OCI-M1 (cell line): ENCODE measurements at places on chromosomes 6 and 20.
A peak's percentile ranks its signal among the peaks of the same experiment; 100 is the strongest.

DNA sequence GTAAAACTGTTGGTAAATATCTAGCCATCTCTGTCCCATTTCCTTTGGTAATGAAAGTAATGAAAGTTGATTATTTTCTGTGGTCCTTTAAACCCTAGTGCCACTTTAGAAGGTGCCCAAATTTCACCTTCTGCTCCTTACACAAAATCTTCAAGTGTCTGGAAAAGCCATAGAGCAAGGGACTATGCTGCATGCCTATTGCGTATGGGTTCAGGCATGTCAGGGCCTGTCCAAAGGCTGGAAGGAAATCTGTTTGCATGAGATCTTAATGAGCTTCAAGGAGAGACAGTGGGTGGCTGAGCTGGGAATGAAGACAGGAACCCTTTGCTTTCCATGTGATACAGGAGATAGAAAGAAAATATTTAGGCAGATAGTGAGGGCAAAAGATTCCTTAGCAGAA is 66.6 kb upstream of the CCN6 start:
- no peak for DNase-seq

DNA sequence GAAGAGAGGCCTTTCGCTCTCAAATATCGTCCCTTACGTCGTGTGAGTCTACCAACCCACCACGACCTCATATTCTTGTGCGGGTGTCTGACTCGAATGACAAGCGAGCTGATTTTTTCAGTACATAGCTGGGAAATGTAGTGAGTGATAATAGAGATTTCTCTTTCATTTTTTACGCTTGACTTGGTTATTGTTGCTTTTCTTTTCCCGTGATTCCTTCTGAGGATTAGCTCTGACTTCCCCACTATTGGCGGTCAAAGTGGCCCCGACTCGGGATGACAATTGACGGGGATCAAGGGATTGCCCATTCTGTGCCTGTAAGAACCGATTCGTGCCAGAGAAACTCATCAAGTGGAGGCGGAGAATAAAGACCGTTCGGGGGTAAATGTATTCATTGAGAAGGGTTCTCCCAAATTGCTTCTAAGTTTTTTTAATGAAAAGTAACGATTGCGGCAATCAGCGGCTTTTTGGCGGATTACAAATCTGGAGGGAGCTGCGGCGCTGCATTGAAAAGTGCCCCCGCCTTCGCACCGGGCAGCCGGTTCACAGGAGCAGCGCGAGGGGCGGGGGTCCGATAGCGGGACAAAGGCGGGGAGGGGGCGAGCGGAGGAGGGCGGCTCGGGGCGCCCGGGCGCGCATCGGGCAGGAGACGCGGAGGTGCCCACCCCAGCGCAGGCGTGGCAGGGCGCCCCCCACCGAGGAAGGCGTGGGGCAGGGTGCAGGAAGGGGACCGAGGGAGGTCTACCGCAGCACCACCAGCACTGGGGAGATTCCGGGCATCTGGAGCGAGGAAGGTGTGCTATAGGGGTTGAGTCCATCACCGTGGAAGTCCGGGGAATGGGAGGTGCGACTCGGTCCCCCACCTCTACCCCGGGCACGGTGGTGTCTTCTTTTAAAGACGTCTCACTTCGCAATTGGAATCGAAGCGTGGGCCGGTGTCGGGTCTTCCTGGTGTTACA is 44.5 kb upstream of the OSTM1 start:
- peak; percentile 38 for DNase-seq

- DNase-seq: no peak
Measured at GRCh38 chr6:42915732-42916131, at the start of gene PTCRA. Gene PTCRA, plus strand, starts transcription at chr6:42916053. Its CDS starts 17 bp downstream, at chr6:42916070.

DNA sequence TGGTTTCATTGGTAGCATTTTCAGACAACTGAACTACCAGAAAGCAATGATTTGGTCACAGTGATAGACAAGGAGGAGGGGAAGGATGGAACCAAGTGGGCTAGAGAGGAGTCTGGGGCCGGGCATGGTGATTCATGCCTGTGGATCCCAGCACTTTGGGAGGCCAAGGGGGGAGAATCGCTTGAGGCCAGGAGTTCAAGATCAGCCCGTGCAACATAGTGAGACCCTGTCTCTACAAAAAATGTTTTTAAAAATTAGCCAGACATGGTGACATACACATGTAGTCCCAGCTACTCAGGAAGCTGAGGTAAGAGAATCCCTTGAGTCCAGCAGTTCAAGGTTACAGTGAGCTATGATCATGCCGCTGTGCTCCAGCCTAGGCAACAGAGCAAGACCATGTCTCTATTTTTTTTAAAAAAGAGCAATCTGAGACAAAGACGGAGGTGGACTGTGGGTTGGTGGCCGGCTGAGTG is 70.6 kb downstream of the SYCP2L start:
- DNase-seq: no peak

GRCh38 chr6:72758901-72759300 is 137.0 kb downstream of the KCNQ5 start:
- DNase-seq: peak; percentile 18

GRCh38 chr6:55014321-55015088 is 159.8 kb upstream of the HCRTR2 start:
- no peak for DNase-seq

DNA sequence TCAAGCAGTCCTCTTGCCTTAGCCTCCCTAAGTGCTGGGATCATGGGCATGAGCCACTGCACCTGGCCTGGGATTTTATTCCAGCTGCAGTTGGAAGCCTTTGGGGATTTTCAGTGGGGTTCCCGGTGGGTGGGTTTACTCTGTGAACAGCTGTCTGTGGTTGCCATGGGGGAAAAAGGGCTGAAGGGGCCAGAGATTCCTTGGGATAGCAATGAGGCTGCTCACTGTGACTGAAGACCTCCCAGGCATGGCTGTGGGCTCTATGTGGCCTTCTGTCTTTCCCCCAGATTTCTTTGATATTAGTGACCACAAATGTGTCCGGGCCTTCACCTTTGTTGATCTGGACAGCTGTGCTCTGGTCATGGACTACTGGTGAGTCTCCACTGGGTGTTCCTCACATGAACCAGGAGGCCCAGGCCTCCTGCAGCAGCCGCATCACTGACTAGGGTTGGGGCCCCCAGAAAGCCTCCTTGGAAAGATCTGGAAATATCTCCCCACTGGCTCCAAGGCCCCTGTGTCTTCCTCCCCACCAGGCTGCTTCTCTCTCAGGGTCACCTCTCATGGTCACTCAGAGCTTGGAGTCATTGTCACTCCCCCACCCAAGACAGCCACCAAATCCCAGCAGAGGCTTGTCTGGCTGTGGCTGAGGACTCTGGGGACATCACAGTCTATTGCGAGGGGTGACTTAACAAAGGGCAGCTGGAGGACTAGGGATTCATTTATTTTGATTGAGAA is 33.4 kb downstream of the EFCAB8 start:
- DNase-seq: no peak

DNA sequence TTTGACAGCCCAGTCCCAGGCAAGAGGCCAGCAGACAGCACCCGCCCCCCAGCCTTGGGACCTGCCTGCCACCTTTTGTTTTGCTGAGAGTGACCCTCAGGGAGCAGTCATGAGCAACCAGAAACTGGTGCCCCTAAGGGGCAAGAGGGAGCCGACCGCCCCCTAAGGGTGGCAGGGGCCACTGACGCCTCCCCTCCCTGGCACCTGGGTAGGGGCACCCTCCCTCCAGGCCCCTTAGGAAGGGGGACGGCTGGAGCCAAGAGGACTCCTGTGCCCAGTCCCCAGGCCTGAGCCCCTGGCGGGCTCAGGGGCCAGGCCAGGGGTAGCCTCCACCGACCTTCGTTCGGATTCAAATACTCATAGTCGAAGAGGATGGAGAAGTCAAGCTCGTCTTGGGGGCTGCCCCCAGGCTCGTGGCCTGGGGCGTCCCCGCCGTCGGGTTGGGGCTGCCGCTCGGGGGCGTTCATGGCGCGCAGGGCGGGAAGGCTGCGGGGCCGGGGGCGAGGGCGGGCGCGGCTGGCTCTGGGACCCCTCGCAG is 417 bp downstream of the NFATC2 start:
- DNase-seq: peak; percentile 85

GRCh38 chr6:148884461-148884860 is 137.6 kb downstream of the UST start:
- no peak for DNase-seq

DNA sequence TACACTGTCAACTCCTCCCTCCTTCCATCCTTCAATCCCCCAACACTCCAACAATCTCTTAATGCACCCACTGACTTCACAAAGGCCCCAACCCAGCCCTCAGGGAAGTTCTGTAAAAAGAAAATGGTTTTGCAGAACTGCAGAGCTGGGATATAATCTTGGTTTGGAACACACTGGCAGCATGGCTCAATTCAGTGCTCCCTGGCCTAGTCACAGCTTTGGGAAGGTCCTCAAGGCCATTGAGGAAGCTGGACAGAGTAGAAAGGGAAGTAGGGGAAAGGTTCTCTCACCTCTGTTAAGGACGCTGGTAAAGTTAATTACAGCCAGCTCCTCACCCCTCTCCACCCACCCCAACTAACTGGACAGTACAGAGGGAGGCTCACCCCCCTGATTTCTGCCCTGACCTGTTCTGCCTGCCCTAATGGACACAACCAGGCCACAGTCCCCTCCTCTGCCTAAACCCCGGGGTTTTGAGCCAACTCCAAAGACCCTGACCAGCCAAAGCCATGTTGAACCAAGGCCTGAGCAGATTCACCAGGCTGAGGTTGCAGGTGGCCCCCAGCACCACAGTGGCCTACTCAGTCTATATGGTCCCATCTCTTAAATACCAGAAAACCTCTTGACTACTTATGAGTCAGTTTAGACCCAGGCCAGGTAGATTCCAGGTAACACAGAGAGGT is 49.2 kb downstream of the MAFB start:
- DNase-seq: no peak

- DNase-seq: no peak
Measured at GRCh38 chr6:37982317-37982716, 162.8 kb downstream of the ZFAND3 start.

DNA sequence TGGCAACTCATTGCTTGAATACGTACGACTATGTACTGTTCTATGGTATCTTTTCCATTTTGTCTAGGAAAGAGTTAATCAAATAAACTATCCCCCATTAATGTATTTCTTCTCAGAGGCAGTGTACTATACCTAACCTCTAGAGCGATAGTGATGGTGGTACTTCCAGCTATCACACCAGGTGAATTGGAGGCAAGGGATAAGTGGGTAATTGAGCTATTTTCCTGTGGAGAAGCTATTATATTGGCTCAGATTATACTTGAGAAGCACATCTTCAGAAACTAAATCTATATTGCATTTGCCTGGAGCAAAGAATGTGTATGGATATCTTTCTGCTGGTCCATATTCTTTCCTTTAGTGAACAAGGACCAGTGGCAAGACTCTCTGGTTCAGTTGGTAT is 430.7 kb upstream of the KHDRBS2 start:
- DNase-seq: no peak

GRCh38 chr6:15927531-15928225 is 201.2 kb upstream of the MYLIP start:
- no peak for DNase-seq

- DNase-seq: no peak
Measured at GRCh38 chr6:11772109-11772825, 6.3 kb downstream of the ADTRP start.

DNA sequence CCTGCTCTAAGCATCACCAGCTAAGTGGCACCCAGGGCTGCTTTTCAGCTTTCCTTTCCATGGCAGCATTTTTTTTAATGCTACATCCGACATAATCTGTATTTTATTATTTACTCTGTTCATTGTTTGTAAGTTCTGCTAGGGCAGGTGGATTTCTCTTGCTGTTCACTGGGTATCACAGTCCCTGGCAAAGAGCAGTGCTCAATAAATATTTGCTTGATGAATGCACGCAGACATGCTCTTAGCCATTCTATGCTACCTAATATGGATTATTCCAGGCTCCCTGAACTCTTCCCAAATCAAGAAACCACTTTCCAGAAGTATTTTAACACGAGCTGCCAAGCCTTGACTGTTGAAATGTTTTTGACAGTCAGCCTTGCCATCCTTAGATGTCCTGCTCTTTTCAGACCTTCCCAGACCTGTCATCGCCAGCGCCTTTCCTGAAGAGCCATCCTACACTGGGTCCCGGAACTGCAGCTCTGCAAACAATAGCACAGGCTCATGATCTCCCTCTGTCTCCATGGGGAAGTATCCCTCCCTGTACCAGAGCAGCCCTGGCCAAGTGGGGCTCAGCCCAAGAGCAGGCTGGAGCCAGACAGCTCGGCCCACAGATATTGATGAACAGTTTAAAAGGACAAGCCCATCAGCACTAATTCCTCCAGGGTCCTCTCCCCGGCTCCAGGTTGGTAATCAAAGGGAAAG is 136.5 kb upstream of the CDH4 start:
- DNase-seq: no peak

DNA sequence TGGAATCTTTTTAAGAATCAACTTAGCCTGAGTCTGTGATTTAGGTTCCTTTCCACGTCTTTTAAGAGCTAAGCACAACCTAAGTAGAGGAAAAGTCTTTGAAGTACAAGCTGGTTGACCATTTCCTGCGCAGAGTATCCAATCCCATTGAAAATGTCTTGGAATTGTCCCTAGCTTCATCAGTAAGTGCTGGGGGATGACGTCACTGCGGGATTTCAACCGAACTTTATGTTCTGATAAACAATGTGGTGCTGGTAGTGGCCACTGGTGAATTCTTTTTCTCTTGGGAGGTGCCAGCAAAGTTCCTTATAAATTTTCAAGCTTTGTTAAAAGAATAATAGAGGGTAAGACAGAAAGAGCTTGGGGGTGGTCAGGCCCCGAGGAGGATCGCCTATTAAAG is 69.2 kb downstream of the PDE7B start:
- DNase-seq: no peak

GRCh38 chr6:148874698-148875293 is 128.0 kb downstream of the UST start:
- peak; percentile 16 for DNase-seq

DNA sequence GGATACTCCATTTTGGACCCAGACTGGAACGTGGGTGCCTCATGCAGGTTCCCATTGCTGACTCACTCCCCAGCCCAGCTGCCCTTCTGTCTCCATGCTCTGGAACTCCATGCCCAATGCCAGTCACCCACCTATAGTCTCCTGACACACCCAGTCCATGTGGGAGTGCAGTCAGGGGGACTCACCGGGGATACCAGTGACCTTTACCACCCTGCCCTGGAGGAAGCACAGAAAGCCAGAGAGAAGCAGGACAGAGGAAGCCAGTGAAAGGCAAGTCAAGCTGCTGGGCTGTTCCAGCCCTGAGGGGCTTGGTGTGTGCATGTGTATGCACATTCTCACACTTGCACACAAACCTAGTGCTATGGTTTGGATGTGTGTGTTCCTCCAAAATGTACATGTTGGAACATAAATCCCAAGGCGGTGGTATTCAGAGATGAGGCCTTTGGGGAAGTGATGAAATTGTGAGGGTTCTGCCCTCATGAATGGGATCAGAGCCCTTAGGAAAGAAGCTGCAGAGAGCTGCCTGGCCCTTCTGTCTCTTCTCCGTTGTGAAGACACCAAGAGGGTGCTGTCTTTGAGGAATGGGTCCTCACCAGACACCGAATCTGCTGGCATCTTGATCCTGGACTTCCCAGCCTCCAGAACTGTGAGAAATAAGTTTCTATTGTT is 121.4 kb upstream of the MAFB start:
- DNase-seq: no peak

- DNase-seq: no peak
Measured at GRCh38 chr6:14193524-14193923, 76.0 kb downstream of the CD83 start.

DNA sequence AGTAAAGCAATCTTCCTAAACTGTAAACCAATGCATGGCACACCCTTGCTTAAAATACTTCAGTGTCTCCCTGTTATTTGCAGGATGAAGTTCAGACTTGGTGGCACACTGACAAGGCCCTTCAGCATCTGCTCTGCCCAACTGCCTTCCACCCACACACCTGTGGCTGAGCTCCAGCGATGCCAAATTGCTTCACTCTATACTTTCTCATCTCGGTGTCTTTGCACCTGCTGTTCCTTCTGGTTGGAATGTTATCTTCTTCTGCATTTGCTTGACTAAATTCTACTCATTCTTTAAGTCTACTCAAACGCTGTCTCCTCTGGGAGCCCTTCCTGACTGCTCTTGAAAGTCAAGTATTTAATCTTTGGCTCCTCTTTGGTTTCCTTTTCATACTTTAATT is 100.1 kb upstream of the SUPT3H start:
- no peak for DNase-seq
